ENCODE measurements at places on chromosomes 3 and 15.

DNA sequence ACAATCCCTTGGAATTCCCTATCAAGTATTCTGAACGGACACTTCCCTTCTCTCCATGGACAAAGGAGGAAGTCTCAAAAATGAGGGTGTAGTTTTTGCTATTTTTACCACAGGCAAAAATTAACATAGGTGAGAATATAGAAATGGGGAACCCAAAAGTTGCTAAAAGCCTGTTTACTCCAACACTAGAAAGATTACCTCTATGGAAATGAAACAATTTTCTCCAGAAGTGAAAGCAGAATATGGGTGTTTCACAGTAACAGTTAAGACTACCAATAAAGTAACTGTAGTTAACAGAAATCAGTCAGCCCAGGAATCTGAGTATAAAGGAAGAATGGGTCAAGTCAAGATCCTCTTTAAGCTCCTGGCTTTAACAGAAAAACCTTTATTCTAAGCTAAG is 9.3 kb downstream of the TRA2B start:
- DNase-seq = peak; percentile 7

- DNase-seq = peak; percentile 66
Measured at GRCh38 chr3:184377882-184378445, at the start of gene THPO. TSS of gene THPO (minus strand) at chr3:184378207. CDS start at chr3:184376259, 1,948 bp downstream.

- no peak for DNase-seq
Measured at GRCh38 chr15:32899126-32899596, 181.4 kb downstream of the GREM1 start.

DNA sequence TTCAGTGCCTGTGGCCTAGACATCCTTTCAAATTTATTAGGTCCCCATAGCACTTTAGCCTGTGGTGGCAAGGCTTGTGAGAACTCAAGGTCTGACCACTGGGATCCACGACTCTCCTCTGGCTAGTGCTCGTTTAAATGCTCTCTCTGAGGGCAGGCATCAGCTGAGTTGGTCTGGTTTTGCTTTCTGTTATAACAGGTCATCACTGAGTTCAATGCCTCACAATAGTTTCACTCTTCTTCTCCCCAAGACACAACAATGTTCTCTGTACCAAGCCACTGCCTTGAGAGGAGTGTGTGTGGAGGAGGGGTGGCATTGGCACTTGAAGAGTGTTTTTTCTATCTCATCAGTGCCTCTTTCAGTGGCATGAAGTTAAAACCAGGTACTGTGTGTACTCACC is 7.6 kb downstream of the OR5K4 start:
- DNase-seq = no peak

DNA sequence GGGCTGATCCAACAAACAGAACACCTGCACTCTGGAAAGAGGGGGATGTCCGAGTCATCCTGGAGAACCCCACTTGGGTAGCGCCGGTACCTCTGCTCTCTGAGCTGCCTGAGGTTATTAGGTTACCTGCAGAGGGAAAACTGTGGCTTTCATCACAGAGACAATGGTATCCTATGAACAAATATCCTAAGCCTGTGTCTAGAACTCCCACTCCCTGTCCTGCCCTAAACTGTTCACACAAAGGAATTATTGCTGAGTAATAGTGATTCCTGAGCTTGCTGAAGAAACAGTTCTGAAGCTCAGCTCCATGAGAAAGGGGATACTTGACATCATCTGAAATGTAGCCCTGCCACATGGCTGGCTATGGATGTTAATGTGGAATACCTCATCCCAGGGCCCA is 31.9 kb upstream of the WNT5A start:
- no peak for DNase-seq

GRCh38 chr3:122978569-122978968 is 49.0 kb downstream of the SEMA5B start:
- no peak for DNase-seq

- no peak for DNase-seq
Measured at GRCh38 chr3:127750226-127751031, 71.9 kb downstream of the MGLL start.

DNA sequence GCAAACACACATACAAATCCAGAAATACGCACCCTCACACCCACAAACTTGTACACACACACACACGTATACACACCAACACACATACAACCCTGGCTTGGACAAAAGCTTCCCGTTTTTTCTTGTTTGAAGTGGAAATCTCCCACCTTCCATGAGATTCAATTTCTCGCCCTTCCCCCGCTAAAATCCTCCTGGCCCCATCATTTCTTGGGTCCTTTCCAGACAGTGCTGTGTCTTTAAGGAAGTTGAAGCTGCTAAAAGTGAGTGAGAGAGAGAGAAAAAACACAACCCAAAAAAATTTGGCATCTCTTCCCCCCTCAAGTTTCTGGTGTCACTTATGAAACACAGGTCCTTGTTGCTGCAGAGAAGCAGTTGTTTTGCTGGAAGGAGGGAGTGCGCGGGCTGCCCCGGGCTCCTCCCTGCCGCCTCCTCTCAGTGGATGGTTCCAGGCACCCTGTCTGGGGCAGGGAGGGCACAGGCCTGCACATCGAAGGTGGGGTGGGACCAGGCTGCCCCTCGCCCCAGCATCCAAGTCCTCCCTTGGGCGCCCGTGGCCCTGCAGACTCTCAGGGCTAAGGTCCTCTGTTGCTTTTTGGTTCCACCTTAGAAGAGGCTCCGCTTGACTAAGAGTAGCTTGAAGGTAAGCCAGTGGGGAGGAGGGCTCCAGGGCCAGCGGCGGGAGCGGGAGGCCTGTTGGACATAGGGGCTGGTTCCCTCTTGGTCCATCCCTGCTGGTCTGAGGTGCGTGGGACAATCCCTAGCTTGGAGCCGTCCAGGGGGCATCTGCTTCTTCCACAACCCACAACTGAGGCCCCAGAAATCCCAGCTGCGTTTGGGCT is at the start of gene ISLR:
ISLR (plus strand) TSS at position 331 of the 839 bp plus-strand sequence. CDS start 1,149 bp downstream, outside the sequence.
- no peak for DNase-seq

- DNase-seq = no peak
Measured at GRCh38 chr3:137642831-137643230, 121.3 kb upstream of the SOX14 start.

DNA sequence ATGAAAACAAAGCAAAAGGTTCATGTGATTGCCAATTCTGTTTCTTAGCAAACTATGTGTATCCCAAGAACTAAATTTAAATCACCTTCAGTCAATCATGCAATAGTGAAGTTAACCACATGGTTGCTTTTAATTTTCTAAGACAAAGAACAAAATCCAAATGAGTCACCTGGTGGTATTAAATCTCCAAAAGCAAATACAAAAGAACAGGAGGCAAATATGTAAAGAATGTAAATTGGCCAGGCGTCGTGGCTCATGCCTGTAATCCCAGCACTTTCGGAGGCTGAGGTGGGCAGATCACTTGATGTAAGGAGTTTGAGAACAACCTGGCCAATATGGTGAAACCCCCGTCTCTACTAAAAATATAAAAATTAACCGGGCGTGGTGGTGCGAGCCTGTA is 54.2 kb upstream of the PIK3R4 start:
- no peak for DNase-seq

DNA sequence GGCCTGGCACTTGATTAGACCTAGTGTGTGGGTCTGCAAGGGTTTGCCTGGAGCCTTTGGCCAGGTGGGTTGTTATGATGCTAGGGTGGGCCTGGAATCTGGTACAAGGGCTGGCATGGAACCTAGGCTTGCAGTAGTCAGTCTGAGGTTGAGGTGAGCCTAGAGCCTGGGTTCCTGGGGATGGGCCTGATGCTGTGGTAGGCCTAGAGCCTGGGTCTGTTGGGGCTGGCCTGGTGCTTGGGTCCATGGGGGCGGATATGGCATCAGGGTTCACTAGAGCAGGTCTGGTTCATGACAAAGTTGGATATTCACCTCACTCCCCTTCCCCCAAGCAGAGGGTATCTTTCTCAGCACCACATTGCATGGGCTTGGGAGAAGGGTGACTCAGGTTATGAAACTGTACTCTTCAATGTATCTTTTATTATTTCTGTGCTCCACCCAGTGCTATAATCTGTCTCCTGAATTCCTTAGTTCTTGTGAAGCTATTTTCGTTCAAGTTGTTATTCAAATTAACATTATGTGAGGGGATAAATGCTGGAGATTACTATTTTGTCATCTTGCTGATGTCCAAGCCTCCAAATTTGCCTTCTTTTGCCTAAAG is 274.4 kb downstream of the NFKBIZ start:
- DNase-seq = no peak

DNA sequence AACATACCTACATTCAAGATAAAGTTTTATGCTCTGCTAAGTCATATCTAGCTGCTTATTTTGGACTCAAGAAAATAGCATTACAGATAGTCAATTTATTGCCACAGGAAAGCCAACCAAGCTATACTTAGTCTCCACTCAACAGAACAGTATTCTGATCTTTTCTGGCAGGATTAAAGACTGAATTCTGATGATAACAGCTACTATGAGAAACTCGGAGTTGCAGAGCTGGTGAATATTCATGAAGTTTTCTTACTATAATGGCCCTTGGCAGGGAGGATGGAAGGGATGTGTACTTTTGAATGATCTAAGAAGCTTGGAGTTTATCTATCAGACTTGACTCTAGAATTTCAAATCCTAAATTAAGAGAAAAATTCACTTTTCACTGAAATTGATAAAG is 237.7 kb downstream of the CTNNB1 start:
- DNase-seq = no peak

GRCh38 chr3:133271539-133271938 is 128.3 kb upstream of the BFSP2 start:
- peak; percentile 28 for DNase-seq

DNA sequence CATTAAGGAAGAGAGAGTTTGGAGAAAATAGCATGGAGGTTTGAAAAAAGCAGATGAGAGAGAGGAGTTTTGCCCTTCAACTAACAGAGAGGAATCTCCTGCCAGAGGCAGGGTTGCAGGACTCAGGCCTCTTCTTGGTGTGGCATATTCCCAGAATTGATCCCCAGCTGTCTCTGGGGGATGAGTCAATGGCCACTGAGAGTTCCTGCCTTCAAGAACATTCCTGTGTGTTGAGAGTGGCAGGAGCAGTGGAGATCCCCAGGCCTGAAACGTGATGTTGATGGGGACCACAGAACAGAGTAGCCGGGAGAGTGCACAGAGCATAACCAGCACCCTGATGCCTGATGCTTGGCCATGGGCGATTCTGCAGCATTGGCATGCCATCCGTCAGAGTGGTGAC is 348.4 kb upstream of the THBS1 start:
- no peak for DNase-seq

DNA sequence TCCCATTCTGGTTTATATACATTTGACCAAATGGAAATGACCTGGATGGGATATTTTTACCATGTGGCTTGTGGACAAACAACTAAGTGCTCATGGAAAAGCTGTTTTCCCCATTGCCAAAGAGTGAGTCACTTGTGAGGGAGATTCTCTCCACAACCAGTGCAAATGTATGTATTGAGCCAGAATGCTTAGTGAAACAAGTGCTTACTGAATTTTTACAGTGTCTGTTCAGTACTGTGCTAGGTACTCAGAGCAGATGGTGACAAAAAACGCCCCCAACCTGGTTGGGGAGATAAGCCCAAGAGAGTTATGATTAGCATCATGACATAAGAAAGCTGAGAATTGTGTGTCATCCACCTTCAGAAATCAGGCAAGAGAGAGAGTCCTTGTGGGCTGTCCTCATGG is 2.3 kb downstream of the CHP1 start:
- DNase-seq = peak; percentile 53
